ENCODE measurements at places on chromosomes 12 and 14.

DNA sequence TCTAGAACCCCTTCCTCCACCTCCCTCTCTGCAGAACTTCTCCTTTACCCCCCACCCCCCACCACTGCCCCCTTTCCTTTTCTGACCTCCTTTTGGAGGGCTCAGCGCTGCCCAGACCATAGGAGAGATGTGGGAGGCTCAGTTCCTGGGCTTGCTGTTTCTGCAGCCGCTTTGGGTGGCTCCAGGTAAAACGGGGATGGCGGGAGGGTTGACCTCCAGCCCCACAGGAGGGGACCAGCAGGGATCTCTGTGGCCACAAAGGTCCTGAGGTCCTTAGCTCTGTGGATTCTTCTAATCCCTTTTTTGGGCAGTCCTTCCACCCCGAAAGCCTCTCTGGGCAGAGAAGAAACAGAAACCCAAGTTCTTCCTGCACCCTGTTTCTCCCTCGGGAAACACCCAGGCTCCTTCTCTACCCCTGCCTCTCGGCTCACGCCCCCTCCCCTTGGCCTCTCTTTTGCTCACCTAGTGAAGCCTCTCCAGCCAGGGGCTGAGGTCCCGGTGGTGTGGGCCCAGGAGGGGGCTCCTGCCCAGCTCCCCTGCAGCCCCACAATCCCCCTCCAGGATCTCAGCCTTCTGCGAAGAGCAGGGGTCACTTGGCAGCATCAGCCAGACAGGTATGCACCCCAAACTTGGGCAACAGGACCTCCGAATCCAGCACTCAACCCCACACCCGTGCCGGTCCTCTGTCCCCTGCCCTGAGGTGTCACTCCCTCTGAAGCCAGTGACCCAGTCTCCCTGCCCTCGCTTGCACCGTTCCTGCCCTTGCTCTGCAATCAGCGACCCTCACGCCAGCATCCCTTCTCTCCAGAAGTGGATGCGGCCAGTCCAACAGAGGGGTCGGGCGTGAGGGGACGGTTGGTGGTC lies 638 bp downstream of the LAG3 start:
- DNase-seq = no peak

GRCh38 chr14:53603994-53604393 lies 352.6 kb downstream of the BMP4 start:
- DNase-seq = no peak

- no peak for DNase-seq
These were observed 308.7 kb downstream of the SOX5 start for GRCh38 chr12:23640754-23641153.

GRCh38 chr14:63454863-63455622 lies 88.1 kb downstream of the PPP2R5E start:
- no peak for DNase-seq

GRCh38 chr14:92495027-92495426 lies 18.6 kb upstream of the RIN3 start:
- no peak for DNase-seq

GRCh38 chr14:33026850-33027430 lies 88.3 kb downstream of the NPAS3 start:
- DNase-seq = no peak

All from prostate gland (tissue), 2 donors.